Small intestine (tissue), 16 donors: ENCODE measurements at places on chromosomes 4 and X. TPM values are rescaled to one million over a fixed set of nuclear protein-coding genes. Genes with fewer than 3 reads are reported as not detected.

DNA sequence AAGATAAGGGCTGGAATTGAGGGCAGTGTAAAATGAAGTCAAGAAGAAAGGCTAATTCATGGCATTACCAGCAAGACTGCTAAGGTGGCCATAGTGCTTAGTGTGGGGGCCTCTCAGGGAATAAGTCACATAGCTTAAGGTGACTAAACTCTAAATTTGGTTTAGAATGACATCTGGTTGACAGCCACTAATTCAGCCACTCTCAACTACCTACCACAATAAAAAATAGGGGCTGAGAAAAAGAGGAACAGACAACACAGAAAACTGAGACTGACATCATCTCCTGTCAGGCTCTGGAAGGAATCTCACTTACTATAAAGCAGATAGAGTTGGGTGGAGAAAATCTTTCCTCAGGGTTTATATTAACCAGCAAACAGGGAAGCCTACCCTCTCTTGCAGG, 96.9 kb downstream of the CHRDL1 start:
- H3K4me3 ChIP-seq = no peak overlapping the region
- H3K27ac ChIP-seq = no peak overlapping the region
- no peaks in the 10 kb centered on the region for H3K27me3 ChIP-seq
- H3K36me3 ChIP-seq = no peaks in the 10 kb centered on the region
- no peaks in the 10 kb centered on the region for H3K4me1 ChIP-seq

GRCh38 chrX:70452143-70452733, 7.6 kb downstream of the DLG3 start:
- peak overlapping the region; percentile 30 for H3K4me3 ChIP-seq
- H3K4me1 ChIP-seq = no peaks in the 10 kb centered on the region
- H3K27ac ChIP-seq = peak overlapping the region; percentile 79
- peak; percentile 60 for DNase-seq
- no peaks in the 10 kb centered on the region for H3K36me3 ChIP-seq
- no peaks in the 10 kb centered on the region for H3K27me3 ChIP-seq

The IL21 gene
- polyA plus RNA-seq = not detected

DNA sequence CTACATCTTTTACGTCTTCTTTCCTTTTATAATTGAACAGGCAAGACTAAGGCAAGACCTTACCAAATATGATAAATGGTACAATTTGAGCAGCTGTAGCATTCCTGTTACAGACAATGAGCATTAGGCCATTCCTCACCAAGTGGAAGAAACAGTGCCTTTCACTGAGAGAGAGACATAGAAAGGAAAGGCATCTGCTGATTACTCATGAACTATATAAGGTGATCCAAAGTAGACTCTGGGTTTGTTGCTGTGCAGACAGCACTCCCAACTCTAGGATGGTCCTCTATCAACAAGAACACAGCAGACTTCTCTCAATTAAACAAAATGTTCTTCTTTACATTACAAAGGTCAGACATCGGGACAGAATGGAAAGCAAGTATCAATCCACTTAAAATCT, 91.9 kb downstream of the FAM13A start:
- no peak overlapping the region for H3K4me3 ChIP-seq
- H3K36me3 ChIP-seq = no peaks in the 10 kb centered on the region
- H3K27ac ChIP-seq = no peak overlapping the region
- no peaks in the 10 kb centered on the region for H3K27me3 ChIP-seq
- DNase-seq = no peak

The PAGE2 gene
- not detected for polyA plus RNA-seq

DNA sequence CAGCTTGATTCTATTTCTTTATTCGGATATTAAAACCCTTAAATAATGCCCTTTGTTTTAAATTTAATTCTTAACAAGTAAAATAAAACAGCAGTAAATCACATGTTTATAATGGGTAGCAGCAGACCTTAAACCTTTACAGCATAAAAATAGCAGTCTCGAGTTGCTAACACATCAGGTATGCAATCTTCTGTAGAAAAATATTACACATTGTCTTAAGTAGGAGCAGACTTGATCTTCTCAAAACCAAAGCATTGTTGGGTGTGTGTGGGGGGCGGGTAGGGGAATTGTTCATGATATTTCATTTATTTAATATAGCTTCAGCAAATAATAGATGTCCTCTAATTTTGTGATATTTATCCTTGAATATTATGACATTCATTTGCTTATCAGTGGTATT, 331.4 kb downstream of the PCDH7 start:
- no peaks in the 10 kb centered on the region for H3K27me3 ChIP-seq
- H3K36me3 ChIP-seq = no peaks in the 10 kb centered on the region
- H3K4me1 ChIP-seq = no peaks in the 10 kb centered on the region
- no peak overlapping the region for H3K27ac ChIP-seq

GRCh38 chrX:105880491-105880890, 58.2 kb downstream of the NRK start:
- H3K36me3 ChIP-seq = no peaks in the 10 kb centered on the region
- DNase-seq = no peak
- no peaks in the 10 kb centered on the region for H3K27me3 ChIP-seq

DNA sequence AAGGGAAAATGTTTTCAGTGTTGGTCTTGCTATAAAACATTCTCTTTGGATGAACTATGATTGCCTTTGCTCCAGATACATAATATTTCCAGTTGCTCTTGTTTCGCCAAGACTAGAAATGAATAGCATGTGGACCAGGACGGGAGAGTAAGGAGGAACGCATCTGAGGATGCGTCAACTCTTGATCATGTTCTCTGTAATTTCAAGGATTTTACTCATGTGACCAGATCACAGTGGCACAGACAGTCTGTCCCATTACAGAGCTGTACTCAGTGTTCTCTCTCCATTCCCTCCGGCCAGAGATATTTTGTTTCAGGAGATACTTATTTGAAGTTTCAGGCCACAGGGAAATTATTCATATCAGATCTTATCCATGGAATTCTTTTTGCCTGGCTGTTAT, 266.6 kb downstream of the MID1IP1 start:
- no peaks in the 10 kb centered on the region for H3K36me3 ChIP-seq
- H3K4me3 ChIP-seq = no peak overlapping the region
- H3K27me3 ChIP-seq = peaks cover 4% of the 10 kb centered on the region
- H3K4me1 ChIP-seq = no peaks in the 10 kb centered on the region
- DNase-seq = no peak
- no peak overlapping the region for H3K27ac ChIP-seq

- no peak overlapping the region for H3K4me3 ChIP-seq
- no peaks in the 10 kb centered on the region for H3K4me1 ChIP-seq
- no peaks in the 10 kb centered on the region for H3K27me3 ChIP-seq
- no peak for DNase-seq
- H3K27ac ChIP-seq = no peak overlapping the region
Measured at GRCh38 chrX:72470532-72471223, 102.0 kb downstream of the HDAC8 start.

DNA sequence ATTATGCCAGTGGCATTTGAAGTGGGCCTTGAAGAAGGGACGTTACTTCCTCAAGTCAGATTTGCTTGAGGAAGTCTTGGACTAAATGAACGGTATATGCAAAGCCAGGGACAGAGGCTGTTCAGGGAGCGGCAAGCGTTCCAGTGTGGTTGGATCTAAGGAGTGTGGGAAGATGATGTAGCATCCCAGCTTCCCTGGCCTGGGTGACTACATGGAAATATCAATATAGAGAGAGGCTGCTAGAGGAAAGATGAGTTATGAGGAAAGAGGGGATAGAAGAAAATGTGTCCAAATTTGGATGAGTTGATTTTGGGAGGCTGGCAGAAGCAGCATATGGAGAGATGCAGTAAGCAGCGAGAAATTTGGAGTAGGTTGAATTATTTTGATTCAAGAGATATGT, 432.5 kb upstream of the TENM3 start:
- no peak overlapping the region for H3K27ac ChIP-seq
- no peaks in the 10 kb centered on the region for H3K27me3 ChIP-seq
- H3K4me1 ChIP-seq = no peaks in the 10 kb centered on the region
- no peaks in the 10 kb centered on the region for H3K36me3 ChIP-seq
- H3K4me3 ChIP-seq = no peak overlapping the region

DNA sequence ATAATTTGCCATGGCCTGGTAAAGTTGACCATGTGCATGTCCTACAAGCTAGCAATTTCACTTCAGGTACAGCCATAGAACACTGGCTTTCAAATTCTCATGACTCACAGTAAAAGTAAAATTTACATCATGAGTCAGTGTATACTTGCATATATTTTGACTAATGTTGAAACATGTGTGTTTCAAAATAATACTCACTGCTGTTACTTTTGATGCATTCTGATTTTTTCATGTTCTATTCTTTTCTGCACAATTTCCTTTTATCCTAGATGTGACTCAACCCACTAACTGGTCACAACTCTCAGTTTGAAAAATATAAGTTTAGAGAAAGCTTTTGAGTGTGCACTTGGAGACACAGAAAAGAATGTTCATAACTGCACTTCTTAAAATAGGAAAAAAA, 365.7 kb downstream of the FGF13 start:
- no peak overlapping the region for H3K4me3 ChIP-seq
- no peak overlapping the region for H3K27ac ChIP-seq
- H3K27me3 ChIP-seq = no peaks in the 10 kb centered on the region
- H3K4me1 ChIP-seq = no peaks in the 10 kb centered on the region

- peak overlapping the region; percentile 31 for H3K27ac ChIP-seq
- H3K4me3 ChIP-seq = no peak overlapping the region
- peak; percentile 26 for DNase-seq
- H3K4me1 ChIP-seq = peaks cover 33% of the 10 kb centered on the region
- no peaks in the 10 kb centered on the region for H3K36me3 ChIP-seq
- no peaks in the 10 kb centered on the region for H3K27me3 ChIP-seq
Measured at GRCh38 chr4:78691334-78691754, 84.8 kb upstream of the BMP2K start.

The AMER1 gene
- polyA plus RNA-seq = 4.9 TPM

- H3K4me3 ChIP-seq = no peak overlapping the region
- H3K36me3 ChIP-seq = no peaks in the 10 kb centered on the region
- no peak overlapping the region for H3K27ac ChIP-seq
- no peaks in the 10 kb centered on the region for H3K4me1 ChIP-seq
- no peaks in the 10 kb centered on the region for H3K27me3 ChIP-seq
Measured at GRCh38 chr4:131488772-131489171, 1660.3 kb upstream of the PCDH10 start.

DNA sequence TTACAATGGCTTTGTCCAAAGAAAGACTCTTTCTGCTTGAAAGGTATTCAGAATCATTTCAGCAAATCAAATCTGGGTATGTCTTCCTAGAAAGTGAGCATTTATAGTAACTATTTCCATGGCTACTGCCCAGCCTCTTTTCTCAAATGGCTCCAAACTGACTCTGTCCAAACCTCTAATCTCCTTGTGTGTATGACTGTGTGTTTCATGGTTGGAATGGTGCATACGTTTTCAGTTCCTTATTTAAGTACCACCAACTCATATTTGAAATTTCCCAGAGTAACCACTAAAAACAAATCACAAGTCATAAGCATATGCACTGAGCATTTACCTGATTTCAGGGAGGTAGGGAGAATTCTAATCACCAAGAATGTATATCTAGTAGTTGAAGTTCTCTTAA, 106.0 kb downstream of the TMEM144 start:
- no peaks in the 10 kb centered on the region for H3K27me3 ChIP-seq
- no peak overlapping the region for H3K4me3 ChIP-seq
- no peaks in the 10 kb centered on the region for H3K36me3 ChIP-seq
- no peaks in the 10 kb centered on the region for H3K4me1 ChIP-seq
- DNase-seq = no peak

The HSFX3 gene
- not detected for polyA plus RNA-seq

GRCh38 chr4:140237616-140238350, 83.8 kb upstream of the MAML3 start:
- peak; percentile 49 for DNase-seq
- peak overlapping the region; percentile 45 for H3K27ac ChIP-seq
- no peak overlapping the region for H3K4me3 ChIP-seq
- H3K27me3 ChIP-seq = no peaks in the 10 kb centered on the region
- H3K36me3 ChIP-seq = no peaks in the 10 kb centered on the region

The PALLD gene
- polyA plus RNA-seq = 31.3 TPM

The ADH1C gene
- polyA plus RNA-seq = 194 TPM
